Glomerular endothelial cell (primary cell): ENCODE measurements at places on chromosomes 5 and 9. TPM values are rescaled to one million over a fixed set of nuclear protein-coding genes. Genes with fewer than 3 reads are reported as not detected.
A peak's percentile ranks its signal among the peaks of the same experiment; 100 is the strongest.

DNA sequence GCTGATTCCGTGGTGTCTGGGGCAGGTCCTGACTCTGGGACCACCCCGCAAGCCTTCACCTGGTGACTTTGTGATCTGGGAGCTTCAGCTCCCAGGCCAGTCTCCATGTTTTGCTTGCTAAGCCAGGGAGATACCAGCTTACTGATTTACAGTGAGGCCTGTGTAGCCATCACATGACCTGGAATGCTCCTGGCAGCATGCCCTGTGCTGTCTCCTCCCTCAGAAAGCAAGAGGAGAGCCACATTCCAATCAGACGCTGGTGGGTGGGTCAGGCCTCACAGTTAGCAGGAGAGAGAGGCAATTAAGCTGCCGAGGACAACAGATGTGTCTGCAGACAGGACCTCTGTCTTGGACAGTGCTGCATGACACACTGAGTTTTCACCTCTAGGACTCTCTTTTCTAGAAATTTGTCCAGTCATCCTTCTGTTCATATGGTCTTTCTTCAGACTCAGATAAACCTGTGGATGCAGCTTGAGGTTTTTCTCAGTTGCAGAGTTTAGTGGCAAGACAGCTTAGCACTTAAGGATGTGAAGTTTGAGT, 24.4 kb upstream of the GRPEL2 start:
- DNase-seq = no peak

The DNAJC25 gene
- 4.8 and 8.1 TPM in 2 replicates for total RNA-seq

DNA sequence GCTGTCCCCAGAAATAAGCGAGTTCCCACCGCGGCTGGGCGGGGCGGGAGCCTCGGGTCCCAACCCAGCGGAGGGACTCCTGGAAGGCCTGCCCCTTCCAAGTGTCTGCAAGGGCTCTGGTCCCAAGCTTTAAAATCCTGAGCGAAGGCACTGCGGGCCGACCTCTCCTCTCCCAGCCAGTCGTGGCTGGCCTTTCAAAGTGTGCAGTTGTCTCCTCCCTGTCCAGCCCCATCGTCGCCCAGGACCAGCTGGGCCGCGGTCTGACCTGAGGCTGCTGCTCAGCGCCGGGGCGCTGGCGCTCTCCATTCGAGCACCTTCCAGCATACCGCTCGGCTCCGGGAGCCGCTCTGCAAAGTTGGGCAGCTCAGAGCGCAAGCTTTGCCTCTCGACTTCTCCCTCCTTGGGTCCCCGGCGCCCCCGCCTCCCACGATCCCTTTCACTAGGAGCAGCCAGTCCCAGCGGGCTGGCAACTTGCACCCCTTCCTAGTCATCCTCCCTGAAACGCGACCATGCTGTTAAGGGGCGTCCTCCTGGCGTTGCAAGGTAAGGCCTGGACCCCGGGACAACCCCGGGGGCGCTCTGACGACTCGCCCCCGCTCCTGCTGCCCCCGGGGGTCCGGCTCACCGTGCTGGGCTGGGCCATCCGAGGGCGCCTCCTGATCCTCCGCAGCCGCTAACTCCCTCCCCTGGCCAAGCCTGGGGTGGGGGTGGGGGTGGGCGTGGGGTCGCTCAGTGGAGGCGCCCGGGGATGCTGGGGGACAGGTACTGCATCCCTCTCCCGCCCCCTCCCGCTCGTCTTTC, at the start of gene MAMDC2:
TSS of gene MAMDC2 (plus strand) at position 160 of the 801 bp plus-strand sequence. CDS start at position 510, 350 bp downstream.
- DNase-seq = no peak

The SOWAHA gene
- not detected in 2 replicates for total RNA-seq

- no peak for DNase-seq
Measured at GRCh38 chr9:107869111-107869510, 379.5 kb upstream of the KLF4 start.

- no peak for DNase-seq
Measured at GRCh38 chr9:123234853-123235252, 33.5 kb downstream of the STRBP start.

DNA sequence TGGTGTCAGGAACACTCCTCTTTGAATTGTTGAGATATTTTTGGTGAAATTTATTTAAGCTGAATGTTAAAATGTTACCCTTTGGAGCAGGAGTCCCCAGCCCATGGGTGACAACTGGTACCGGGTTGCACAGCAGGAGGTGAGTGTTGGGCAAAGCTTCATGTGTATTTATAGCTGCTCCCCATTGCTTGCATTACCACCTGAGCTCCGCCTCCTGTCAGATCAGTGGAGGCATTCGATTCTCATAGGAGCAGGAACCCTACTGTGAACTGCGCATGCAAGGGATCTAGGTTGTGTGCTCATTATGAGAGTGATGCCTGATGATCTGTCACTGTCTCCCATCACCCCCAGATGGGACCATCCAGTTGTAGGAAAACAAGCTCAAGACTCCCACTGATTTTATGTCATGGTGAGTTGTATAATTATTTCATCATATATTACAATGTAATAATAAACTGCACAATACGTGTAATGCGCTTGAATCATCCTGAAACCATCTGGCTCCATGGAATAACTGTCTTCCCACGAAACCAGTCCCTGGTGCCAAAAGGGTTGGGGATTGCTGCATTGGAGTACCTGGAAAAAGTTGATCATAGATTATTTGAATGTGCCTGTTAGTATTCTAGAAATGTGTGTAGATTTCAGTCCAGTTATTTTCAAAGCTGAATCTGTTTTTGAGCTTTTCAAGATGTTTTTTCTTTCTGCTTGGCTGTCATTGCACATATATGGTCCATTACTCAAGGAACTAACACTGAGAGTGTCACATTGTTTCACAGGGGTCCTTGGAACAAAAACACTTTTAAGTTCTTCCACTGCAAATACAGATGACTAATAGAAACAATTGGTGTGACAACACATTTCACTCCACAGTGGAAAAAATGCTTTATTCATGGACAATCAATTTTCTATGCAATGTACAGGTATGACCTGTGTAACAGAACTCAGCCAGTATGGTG, 104.6 kb upstream of the TNFAIP8 start:
- no peak for DNase-seq

GRCh38 chr5:622359-622758, 10.2 kb downstream of the CEP72 start:
- DNase-seq = no peak

- no peak for DNase-seq
Measured at GRCh38 chr5:123949043-123949804, 437.2 kb downstream of the CSNK1G3 start.

GRCh38 chr5:62680121-62680520, 101.5 kb downstream of the LRRC70 start:
- no peak for DNase-seq

DNA sequence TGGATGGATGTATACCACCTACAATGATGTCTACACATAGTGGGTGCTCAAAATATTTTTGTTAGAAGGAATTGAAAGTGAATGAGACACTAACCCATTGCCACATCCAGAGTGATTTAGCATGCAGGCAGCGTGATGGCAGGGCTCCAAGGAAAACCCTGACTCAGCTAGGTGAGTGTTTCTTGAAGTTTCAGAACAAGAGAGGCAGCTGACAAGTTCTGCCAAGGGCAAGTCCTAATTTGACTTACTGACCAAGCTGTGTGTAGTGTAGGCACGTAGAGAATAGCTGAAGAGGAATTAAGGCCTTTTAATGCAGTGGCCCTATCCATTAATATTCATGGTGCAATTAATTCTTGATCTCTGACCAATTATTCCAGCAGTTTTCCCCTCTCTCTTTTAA, 107.8 kb upstream of the ATP10B start:
- no peak for DNase-seq

- peak; percentile 77 for DNase-seq
Measured at GRCh38 chr9:81562231-81563019, 126.9 kb downstream of the TLE1 start.

The DBH gene
- not detected in 2 replicates for total RNA-seq

The WHRN gene
- total RNA-seq = 0.68 and 1.9 TPM in 2 replicates

DNA sequence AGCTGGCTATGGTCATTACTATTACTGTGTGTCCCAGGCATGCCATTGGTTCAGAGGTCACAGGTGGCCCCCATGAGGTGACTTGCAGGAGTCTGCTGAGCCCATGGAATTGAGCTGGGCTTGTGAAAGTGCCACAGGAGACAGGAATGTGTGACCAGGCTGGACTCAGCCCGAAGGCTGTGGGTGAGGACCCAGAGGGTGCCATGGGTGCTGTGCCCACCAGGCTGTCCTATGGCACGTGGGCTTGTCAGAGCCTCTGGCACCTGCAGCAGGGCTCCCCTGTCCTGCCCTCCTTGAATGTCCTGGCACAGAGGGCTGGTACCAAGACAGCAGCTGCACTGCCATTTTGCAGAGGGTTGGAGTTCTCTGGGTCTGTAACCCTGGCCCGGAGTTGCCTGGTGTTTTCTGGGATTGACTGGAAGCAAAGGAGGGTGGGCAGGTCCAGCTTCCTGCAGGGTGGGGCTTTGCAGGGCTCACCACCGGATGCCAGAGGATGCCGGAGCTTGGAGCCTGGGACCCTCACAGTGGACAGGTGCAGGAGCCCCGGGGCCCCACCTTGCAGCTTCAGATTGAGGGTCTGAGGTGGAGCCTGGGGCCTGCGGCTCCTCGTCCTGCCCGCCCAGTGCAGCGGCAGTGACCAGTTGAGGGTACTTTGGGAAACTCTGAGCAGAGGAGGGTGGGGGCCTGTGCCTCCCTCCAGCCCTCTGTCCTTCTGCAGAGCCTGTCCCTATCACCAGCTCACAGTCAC, 14.2 kb downstream of the COL5A1 start:
- no peak for DNase-seq

- DNase-seq = no peak
Measured at GRCh38 chr9:131887680-131888079, 147.8 kb upstream of the RAPGEF1 start.

DNA sequence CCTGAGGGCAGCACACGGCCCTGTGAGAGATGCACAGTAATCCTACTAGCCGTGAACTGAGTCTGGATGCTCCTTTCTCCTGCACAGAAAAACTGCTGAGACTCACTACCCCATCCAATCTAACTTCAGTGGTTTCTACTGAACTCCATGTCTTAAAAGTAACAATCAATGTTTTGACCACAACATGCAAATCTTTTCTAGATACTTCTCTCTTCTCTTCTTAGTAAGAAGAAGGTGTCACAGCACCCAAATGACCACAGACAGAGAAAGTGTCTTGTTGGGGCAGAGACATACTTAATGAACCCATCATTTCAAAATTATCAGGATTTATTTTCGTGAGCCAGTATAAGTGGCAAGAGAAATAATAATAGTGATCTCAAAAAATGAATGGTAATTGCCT, 285.8 kb upstream of the MEF2C start:
- DNase-seq = no peak

The CCNJL gene
- 18.5 and 23.2 TPM in 2 replicates for total RNA-seq

DNA sequence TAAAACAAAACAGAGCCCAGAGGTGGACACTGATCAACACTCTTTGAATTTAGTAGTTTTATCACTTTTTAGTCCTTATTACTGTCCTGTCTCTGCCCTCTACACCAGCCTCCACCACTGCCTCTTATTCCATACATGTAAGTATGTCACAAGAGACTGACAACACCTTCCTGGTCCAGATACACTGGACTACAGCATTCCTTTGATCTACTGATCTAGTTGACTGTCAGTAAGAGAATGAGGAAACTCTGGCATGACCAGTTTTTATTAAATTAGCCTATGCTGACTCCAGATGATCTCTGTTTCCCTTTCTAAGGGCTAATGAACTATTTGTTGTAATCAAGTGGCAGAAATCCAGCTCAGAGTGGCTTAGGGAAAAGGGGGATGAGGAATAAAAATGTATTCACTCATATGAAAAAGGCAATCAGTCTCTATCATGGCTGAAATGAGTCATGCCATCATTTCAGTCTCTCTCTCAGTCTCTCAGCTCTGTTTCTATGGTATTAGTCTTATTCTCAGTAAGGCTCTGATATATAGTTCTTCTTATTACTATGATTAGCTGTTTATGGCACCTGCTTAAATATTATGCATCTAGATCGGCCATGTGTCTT, 5.5 kb downstream of the ARHGEF37 start:
- no peak for DNase-seq

- DNase-seq = no peak
Measured at GRCh38 chr9:76758476-76758875, 5.8 kb upstream of the PCA3 start.

The SHISAL2B gene
- not detected in 2 replicates for total RNA-seq

- no peak for DNase-seq
Measured at GRCh38 chr5:73274121-73274520, 101.1 kb downstream of the TMEM174 start.

The LHX2 gene
- not detected in 2 replicates for total RNA-seq

DNA sequence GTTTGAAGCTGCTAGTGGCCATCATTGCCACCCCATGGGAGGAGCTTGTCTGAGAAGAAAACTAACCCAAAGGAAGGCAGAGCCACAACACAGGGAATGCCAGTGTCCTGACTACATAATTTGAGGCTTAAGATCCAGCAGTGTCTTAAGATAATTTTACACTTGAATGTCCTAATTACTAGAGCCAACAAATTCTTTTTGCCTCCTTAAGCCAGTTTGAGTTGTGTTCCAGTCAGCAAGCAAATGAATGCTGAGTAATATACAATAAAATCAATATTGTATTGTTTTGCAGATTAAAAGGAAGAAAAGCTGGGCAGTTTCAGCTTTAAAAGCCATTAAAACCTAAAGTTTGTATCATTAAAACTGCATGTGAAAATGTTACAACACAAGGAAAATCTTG, 13.9 kb downstream of the HTR4 start:
- DNase-seq = no peak

The CNTNAP3 gene
- 10.9 and 23.2 TPM in 2 replicates for total RNA-seq

DNA sequence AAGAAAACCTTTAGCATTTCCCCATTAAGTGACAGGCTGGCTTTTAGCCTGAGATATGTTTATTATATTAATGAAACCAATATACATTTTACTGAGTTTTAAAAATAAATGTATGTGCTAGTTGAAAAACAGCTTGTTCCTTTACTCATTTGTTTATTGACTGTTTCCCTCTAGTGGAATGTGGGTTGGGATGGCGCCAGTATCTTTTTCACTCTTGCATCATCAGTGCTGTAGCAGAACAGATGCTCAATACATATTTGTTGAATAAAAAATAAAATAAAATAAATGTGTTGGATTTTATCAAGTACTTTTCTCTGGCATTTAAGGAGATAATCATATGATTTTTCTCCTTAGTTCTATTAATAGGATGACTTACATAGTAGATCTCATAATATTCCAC, 43.0 kb downstream of the FSTL4 start:
- DNase-seq = no peak

GRCh38 chr5:179734536-179735164, 2.0 kb downstream of the MAML1 start:
- no peak for DNase-seq

The PTCD2 gene
- 7.4 and 9.3 TPM in 2 replicates for total RNA-seq

The CMYA5 gene
- total RNA-seq = under 0.01 and 0.06 TPM in 2 replicates

The MZB1 gene
- 0.29 and 0.68 TPM in 2 replicates for total RNA-seq

DNA sequence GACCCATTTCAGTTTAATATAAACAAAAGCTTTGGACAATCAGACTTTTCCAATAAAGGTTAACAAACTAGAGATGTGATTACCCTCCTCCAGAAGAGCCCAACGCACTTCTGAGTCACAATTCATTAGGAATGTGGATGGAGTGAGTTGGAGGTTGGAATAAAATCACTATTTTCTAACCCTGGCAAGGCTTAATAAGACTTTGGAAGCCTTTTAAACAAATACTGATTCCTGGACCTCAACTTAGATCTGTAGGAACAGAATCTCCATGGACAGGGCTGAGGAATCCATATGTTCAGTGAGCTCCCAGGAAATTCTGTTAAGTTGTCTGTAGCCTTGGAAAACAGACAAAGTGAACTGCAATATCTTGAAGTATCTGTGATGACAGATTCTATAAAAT, 233.5 kb upstream of the ELL2 start:
- DNase-seq = no peak

- no peak for DNase-seq
Measured at GRCh38 chr5:126348855-126349635, 74.2 kb upstream of the GRAMD2B start.

- peak; percentile 34 for DNase-seq
Measured at GRCh38 chr5:1174122-1174936, 27.1 kb upstream of the SLC6A19 start.

The FCN2 gene
- not detected in 2 replicates for total RNA-seq

The TLE1 gene
- total RNA-seq = 44.1 and 58.7 TPM in 2 replicates

The ORM2 gene
- not detected in 2 replicates for total RNA-seq
